ENCODE measurements at places on chromosomes 2 and 18.

DNA sequence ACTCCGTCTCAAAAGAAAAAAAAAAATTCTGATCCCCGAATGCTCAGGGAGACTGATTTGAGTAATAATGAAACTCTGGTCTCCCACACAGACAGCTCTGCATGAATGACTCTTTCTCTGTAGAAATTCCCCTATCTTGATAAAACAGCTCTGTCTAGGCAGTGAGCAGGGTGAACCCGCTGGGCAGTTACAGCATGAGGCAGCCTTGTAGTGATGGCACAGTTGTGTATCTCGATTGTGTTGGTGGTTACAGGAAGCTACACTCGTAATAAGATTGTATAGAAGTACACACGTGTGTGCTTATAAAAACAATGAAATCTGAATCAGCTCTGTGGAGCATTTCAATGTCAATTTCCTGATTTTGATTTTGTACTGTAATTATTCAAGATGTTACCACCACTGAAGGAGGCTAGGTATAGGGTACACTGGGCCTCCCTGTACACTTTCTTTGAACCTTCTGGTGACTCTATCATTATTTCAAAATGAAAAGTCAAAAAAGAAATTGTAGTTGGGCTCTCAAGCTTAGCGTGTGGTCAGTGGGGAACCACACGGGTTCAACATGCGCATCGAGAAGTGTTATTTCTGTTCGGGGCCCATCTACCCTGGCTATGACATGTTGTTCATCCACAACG is 34.9 kb upstream of the ATP8B1 start:
- no peak overlapping the region for H3K27ac ChIP-seq
- H3K27me3 ChIP-seq: no peaks in the 10 kb centered on the region
- no peak overlapping the region for H3K4me3 ChIP-seq
- H3K36me3 ChIP-seq: no peaks in the 10 kb centered on the region
- DNase-seq: no peak

- H3K27me3 ChIP-seq: no peaks in the 10 kb centered on the region
- DNase-seq: no peak
- no peak overlapping the region for H3K27ac ChIP-seq
- no peaks in the 10 kb centered on the region for H3K36me3 ChIP-seq
- no peak overlapping the region for H3K4me3 ChIP-seq
- H3K4me1 ChIP-seq: no peaks in the 10 kb centered on the region
These were observed 52.4 kb downstream of the TGFA start for GRCh38 chr2:70501215-70501614.

- H3K27ac ChIP-seq: no peak overlapping the region
- no peaks in the 10 kb centered on the region for H3K4me1 ChIP-seq
These were observed 70.8 kb downstream of the DHRS9 start for GRCh38 chr2:169139993-169140767.

DNA sequence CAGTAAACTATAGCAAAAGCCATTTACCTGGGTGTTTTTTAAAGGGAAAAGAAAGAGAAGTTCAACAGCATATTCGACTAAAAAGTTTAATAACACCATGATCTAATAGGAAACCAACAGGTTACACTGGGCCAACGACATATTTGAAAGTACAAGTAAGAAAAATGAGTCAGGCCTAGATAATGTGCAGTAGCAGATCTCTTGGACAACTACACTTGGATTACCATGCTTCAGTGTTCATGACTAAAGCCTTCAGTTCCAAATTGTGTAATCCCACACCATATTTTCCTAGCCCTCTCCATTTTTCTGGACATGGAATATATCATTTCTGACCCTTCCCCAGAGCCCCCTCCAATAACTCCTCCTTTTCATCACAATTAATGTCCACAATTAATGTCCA is 39.1 kb upstream of the FIGN start:
- H3K4me3 ChIP-seq: no peak overlapping the region
- no peaks in the 10 kb centered on the region for H3K4me1 ChIP-seq
- no peak for DNase-seq
- H3K27me3 ChIP-seq: no peaks in the 10 kb centered on the region
- H3K27ac ChIP-seq: no peak overlapping the region

DNA sequence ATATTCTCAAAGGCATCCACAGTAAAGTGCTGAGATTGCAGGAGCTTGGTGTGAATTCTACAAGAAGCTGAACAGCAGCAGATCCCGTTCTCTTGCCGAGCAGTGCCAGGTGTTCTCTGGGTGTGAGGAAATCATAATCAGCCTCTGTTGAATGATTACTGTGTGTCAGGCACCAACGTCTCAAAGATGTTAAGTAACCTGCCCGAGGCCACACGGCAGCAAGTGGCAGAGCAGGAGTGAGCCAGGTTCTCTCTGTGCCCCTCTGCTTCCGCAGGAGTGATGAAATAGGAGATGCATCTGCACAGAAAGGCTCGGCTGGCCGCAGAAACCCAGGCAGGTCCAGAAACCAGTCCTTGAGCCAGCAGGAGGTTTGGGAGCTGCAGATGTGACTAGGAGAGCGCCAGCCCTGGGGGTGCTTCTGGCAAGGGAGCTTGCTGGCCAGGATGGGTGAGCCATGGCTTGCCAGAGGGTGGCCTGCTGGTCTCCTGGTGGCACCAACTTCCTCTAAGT is 68.4 kb downstream of the COPS7B start:
- no peaks in the 10 kb centered on the region for H3K36me3 ChIP-seq
- no peak overlapping the region for H3K4me3 ChIP-seq
- no peak for DNase-seq
- H3K27me3 ChIP-seq: no peaks in the 10 kb centered on the region

GRCh38 chr18:63131106-63131958 is 188.2 kb downstream of the BCL2 start:
- no peak overlapping the region for H3K4me3 ChIP-seq
- H3K36me3 ChIP-seq: peaks cover 16% of the 10 kb centered on the region
- peaks cover 9% of the 10 kb centered on the region for H3K4me1 ChIP-seq
- H3K27me3 ChIP-seq: no peaks in the 10 kb centered on the region

DNA sequence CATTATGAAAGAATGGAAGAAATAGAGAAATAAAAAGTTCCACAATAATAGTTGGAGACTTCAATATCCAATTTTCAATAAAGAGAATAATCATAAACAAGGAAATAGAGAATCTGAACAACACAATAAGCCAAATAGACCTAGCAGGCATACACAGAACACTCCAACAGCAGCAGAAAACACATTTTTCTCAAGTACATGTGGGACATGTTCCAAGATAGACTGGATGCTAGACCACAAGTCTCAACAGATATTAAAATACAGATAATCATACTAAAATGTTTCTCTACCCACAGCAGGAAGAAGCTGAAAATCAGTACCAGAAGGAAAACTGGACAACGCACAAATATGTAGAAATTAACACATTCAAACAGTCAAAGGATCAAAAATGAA is 113.9 kb downstream of the USP34 start:
- H3K36me3 ChIP-seq: no peaks in the 10 kb centered on the region
- H3K4me1 ChIP-seq: no peaks in the 10 kb centered on the region
- H3K27me3 ChIP-seq: no peaks in the 10 kb centered on the region
- no peak overlapping the region for H3K4me3 ChIP-seq

- no peaks in the 10 kb centered on the region for H3K4me1 ChIP-seq
- H3K27ac ChIP-seq: no peak overlapping the region
These were observed 966.3 kb upstream of the POU3F3 start for GRCh38 chr2:103887625-103888024.

DNA sequence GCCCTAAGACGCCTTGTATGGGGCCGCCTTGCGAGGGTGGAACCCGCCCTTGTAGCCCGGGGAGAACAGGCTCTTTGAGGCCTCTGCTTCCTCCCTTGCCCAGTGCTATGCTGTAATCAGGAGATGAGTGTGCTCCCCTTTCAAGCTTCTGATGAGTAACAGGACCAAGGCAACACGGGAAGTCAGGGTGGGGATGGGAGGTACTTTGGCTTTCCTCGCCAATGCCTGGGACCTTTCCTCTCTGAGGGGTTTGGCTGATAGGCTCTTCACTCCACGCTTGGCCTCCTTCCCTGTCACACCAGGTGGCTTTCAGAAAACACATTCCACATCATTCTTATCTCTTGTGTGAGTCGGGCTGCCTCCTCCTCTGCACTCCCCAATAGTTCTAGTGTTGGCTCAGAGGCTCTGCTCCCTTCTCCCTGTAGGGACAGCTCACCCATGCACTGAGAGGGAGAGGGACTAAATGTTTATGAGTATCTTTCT is 223.7 kb upstream of the TRIB2 start:
- H3K27me3 ChIP-seq: no peaks in the 10 kb centered on the region
- no peak for DNase-seq
- peak overlapping the region; percentile 10 for H3K27ac ChIP-seq
- H3K36me3 ChIP-seq: no peaks in the 10 kb centered on the region
- H3K4me3 ChIP-seq: no peak overlapping the region
- H3K4me1 ChIP-seq: peaks cover 66% of the 10 kb centered on the region

DNA sequence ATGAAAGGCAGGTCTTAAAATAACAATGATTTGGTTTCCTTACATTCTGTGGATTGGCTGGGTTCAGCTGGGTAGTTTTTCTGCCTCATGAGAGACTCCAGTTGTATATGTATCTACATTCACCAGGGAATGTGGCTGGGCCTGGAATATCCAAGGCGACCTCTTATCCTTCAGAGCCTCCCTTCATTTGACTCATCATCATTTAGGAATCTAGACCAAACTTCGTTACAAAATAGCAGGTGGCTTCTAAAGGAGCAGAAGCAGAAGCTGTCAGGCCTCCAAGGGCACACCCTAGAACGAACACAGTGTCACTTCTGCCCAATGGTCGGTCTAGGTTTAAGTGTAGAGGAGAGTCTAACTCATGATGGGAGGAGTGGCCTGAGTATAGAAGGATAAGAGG is 204.2 kb downstream of the EN1 start:
- H3K36me3 ChIP-seq: no peaks in the 10 kb centered on the region
- H3K4me3 ChIP-seq: no peak overlapping the region
- no peaks in the 10 kb centered on the region for H3K27me3 ChIP-seq
- no peak overlapping the region for H3K27ac ChIP-seq
- no peaks in the 10 kb centered on the region for H3K4me1 ChIP-seq

DNA sequence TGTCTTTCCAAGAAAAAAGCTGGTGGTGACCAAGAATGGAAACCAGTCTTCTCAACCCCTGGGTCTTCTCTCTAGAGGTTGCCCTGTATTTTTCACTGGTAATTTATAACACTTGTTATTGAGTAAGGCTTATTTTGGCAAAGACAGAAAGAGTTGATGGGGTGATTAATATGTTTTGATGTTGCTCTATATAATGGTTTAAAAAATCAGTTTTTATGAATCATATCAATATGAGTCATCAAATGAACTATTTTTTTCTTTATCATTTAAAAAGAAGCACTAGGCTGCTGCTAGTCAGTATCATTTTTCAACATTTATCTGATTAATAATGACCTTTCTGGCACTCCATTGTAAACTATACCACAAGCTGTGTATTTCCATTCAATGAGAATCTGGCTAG is 1142.2 kb downstream of the LRP1B start:
- no peak for DNase-seq
- no peaks in the 10 kb centered on the region for H3K36me3 ChIP-seq
- no peak overlapping the region for H3K4me3 ChIP-seq
- H3K27me3 ChIP-seq: no peaks in the 10 kb centered on the region

GRCh38 chr18:32576296-32576916 is 105.7 kb upstream of the GAREM1 start:
- no peaks in the 10 kb centered on the region for H3K36me3 ChIP-seq
- DNase-seq: no peak
- H3K4me1 ChIP-seq: no peaks in the 10 kb centered on the region
- H3K4me3 ChIP-seq: no peak overlapping the region
- H3K27me3 ChIP-seq: no peaks in the 10 kb centered on the region

DNA sequence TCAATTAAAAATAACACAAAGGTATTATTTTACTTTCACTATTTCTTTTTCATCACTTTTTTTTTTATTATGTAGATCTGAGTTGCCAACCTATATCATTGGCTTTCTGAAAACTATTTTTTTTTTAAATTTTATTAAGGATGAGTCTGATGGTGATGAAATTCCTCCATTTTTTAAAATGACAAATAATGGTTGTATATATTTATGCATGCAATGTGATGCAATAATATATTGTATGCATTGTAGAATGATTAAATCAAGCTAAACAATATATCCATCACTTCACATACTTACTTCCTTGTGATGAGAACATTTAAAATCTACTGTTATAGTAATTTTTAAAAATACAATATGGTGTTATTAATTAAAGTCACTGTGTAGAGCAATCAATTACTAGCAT is 1081.6 kb downstream of the CNTNAP5 start:
- no peak overlapping the region for H3K27ac ChIP-seq
- H3K36me3 ChIP-seq: no peaks in the 10 kb centered on the region
- no peaks in the 10 kb centered on the region for H3K4me1 ChIP-seq

DNA sequence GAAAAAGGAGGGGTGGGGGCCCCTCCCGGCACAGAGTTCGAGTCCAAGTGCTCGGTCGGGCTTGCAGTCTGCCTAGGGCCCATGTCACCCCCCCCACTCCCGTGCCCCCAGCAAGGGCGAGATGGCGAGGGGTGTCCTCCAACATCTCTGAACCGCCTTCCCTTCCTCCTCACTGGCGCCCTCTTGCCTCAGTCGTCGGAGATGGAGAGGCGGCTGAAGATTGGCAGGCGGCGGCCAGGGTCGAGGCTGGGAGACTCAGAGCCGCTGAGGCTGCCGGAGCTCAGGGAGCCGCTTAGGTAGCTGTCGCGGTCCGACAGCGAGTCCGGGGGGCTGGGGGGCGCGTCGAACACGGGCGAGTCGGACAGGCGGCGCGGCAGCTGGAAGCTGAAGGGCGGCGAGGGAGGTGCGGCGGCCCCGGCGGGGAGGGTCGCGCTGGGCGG is 2.3 kb downstream of the ZFP36L2 start:
- peak overlapping the region; percentile 97 for H3K27ac ChIP-seq
- H3K36me3 ChIP-seq: peaks cover 30% of the 10 kb centered on the region

DNA sequence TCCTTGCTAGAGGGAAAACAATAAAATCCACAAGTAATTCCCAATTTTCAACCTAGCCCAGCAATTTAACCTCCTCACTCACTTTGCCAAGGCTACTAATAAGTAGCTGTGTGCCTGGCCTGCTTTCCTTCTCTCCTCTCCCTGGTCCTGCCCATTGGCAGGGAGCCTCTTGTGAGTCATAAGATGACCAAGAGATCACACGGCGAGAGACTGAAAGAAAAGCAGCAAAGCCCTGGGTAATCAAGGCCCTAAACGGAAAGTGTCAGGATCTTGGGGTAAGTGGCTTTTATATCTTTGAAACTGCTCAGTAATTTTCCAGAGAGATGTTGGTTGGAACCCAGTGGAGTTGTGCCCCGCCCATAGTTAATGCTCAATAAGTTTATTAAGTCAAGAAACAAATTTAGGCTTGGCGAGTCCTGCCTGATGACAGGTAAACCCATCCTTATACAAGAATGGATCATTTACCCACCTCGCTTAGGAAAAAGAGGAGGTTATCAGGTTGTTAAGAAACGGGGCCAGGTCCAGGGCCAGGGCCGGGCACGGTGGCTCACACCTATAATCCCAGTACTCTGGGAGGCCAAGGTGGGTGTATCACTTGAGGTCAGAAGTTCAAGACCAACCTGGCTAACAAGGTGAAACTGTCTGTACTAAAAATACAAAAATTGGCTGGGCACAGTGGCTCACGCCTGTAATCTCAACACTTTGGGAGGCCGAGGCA is 10.0 kb upstream of the ADAM17 start:
- no peaks in the 10 kb centered on the region for H3K36me3 ChIP-seq
- no peak overlapping the region for H3K27ac ChIP-seq
- H3K4me3 ChIP-seq: no peak overlapping the region
- H3K4me1 ChIP-seq: no peaks in the 10 kb centered on the region
- H3K27me3 ChIP-seq: no peaks in the 10 kb centered on the region

Data from naive thymus-derived CD4-positive, alpha-beta T cell (primary cell).